ENCODE measurements at places on chromosomes 3 and 15.

GRCh38 chr15:80483725-80484161 is 79.6 kb downstream of the ARNT2 start:
- no peak for DNase-seq

- DNase-seq, result no peak
Measured at GRCh38 chr3:33957176-33957575, 158.7 kb downstream of the PDCD6IP start.

GRCh38 chr15:90234096-90234988 is at the start of gene GDPGP1:
TSS of gene GDPGP1 (plus strand) at chr15:90234209. CDS start at chr15:90240909, 6,700 bp downstream.
- DNase-seq, result no peak

- no peak for DNase-seq
Measured at GRCh38 chr15:49712846-49713450, 92.1 kb downstream of the DTWD1 start.

DNA sequence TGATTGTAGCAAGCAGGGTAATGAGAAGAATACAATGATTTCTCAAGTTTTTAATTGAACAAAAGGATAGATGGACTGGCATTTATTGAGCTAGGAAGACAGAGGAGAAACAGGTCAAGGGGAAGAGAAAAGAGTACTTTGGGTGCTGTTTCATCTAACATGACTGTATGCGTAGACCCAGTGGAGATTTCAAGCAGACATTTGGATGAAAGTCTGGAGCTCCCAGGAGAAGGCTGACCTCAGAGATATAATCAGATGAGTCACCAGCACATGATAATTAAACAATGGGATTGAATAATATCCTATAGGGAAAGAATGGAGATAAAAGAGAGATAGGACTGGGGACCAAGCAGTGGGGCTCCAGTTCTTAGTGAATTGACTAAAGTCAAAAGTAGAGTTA is 194.9 kb downstream of the ARRDC4 start:
- DNase-seq, result no peak

DNA sequence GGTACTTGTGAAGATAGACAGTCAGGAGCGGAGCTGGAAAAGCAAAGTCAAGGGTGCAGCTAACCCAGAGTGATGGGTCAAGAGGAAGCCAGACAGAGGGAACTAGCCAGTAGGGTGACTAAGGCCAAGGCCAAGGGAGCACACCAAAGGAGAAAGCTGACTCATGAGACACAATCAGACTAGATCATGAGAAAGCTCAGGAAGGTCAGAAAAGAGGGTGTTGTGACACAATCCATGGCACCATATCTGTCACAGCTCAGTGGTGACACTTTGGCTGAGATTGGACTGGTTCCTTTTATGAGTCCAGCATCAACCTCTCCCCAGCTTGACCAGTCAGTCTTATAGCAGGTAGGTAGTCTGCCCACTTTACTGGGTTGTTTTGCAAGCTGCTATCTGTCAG is 22.2 kb downstream of the P2RY1 start:
- peak; percentile 50 for DNase-seq

GRCh38 chr3:40851836-40852235 is 327.1 kb downstream of the ZNF621 start:
- no peak for DNase-seq

DNA sequence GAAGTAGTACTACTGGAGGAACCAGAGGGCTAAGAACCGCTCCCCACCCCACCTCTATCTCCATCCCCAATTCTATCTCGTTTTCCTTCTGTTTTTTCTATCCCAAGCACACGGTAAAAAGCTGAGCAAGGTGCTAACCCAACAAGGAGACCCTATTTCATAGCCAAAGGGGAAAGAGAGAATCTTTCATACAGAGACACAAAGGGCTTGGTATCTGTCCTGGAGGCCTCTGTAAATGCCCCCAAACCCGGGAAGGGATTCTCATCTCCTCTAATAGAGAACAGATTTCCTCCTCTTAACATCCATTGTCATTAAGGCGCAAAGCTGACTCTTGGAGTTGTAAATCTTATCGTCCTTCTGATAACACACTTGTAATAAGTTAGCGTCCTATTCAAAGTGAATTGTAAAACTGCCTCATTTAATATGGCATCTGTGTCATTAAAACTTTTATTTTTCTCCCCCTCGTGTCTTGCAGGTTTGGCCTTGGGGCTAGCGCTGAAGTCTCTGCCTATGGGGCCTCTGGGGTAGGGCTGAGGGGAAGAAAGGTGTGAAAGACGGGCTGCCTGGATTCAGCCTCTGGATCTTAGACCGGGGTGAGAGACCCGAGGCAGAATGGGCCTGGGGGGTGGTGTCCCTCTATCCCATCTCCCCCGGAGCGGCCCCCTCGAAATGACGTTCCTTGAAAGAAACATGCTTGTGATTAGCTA is 12.1 kb downstream of the NR2F2 start:
- no peak for DNase-seq

GRCh38 chr3:187498211-187498724 is 130.1 kb downstream of the RTP4 start:
- DNase-seq, result no peak

DNA sequence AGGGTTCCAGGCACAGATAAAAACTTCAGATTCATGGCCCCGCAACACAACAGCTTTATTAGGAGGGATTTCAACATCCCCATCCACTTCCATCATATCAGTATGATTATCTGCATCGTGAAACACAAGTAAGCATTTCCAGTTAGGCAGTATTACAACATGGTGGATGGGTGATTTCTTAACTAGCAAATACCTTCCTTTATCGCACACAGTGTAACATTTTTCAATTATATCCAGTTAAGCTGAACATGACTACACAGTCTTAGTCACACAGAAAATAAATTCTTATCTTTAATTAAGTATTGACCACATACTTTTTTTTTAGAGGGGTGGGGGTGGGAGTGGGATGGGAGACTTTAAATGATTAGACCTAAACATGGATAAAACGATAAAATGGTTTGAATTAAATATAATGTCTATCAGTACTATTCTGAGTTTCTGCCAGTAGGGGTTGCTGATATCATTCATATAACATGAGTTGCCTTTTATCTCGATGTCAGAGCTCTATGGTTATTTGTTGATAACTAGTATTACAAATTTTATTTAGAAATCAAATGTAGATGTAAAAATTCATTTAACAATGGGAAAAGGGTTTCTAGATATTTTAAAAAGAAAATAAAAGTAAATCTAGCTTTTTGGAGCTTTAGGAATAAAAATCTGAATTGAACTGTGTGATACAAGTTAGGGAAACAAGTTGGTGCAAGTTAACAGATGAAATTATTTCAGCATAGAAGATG is 146.6 kb downstream of the TBL1XR1 start:
- DNase-seq, result no peak

- DNase-seq, result no peak
Measured at GRCh38 chr15:58179206-58179605, 41.0 kb downstream of the AQP9 start.

DNA sequence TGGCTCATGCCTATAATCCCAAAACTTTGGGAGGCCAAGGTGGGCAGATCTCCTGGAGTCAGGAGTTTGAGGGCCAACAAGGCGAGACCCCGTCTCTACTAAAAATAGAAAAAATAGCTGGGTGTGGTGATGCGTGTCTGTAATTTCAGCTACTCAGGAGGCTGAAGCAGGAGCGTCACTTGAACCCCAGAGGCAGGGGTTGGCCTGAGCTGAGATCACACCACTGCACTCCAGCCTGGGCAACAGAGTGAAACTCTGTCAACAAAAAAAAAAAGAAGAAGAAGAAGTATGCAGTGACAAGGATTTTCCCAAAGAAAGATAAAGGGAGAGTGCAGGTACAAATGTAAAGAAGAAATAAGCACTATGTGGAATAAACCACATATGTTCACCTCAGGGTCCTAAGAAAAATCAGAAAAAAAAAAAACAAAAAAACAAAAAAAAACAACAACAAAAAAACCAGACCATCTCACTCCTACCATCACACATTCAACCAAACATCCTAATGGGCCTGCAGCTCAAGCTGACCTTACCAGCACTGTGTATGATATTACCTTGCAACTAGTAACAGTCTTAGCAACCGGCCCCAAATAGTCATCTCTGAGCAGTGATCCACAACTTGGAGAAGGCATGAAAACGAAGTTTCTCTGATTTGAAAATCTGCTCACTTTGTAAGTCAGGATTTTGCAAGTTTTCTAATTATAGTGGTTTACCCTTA is 296.7 kb upstream of the PROK2 start:
- DNase-seq, result peak; percentile 34

DNA sequence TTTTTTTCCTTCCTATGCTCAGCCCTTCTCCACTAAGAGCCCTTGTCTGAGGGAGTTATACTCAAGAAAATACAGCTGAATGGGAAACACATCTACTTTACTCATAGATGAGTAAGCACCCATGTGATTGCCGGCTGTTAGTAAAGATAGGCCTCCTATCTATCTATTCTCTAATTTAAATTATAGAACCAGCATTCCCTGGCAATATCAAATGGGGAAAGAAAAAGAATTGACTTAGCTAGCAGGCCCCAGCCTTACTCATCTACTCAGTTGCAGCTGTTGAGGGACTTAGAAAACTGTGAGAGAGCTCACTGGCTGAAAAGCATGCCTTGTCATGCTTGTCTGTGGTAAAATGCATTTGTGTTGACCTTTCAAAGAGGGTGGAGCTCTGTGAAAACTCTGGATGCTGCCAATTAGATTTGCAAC is 116.9 kb upstream of the LRRFIP2 start:
- no peak for DNase-seq

DNA sequence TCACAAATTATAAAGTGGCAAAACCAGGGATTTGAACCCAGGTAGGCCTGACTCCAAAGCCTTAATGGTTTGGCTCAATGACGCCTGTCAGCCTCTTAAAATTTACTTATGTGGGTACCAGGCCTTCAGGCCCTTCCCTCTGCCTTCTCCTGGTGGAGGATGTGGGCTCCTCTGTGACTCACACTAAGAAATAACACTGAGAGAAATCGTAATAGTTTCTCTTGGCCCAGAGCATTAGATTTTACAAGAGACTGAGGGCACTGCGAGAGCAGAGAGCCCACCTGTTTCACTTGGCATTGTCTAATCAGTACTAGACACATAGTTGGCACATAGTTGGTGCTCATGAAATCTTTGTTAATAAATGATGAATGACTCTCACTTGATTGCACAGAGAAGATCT is 505.2 kb downstream of the SHQ1 start:
- DNase-seq, result no peak

DNA sequence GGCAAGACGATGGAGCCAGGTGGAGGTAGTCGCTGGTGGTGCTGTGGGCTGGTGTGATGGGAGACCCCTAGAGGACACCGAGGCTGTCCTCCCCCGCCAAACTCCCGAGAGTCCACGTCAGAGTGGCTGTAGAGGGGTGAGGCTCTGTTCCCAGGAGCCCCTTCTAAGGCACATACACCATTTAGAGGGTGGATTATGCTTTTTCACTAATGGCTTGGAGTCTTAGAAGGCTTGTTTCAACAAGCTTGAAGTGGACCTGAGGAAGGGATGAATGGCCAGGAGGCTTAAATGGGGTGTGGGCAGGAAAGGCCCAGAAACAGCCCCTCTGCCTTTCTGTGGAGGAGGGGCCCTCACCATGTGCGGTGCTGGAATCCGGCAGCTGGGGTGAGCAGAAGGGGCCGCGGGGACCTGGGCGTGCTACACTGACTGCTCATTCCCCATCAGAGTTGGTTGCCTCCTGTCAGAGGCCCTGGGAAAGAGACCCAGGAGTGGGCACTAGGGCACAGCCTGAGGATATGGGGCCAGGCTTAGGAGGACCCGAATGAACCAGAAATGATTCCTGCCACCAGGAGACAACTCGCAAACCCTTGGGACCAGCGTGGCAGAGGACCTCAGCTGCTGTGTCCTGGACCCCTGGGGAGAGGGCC is 66.2 kb downstream of the FEM1B start:
- no peak for DNase-seq

GRCh38 chr3:100993309-100993708 is at the start of gene ABI3BP:
TSS of gene ABI3BP (minus strand) at chr3:100993421. CDS start at chr3:100993384, 37 bp downstream.
- no peak for DNase-seq

- DNase-seq, result no peak
Measured at GRCh38 chr15:78950343-78950742, 5.5 kb upstream of the CTSH start.

DNA sequence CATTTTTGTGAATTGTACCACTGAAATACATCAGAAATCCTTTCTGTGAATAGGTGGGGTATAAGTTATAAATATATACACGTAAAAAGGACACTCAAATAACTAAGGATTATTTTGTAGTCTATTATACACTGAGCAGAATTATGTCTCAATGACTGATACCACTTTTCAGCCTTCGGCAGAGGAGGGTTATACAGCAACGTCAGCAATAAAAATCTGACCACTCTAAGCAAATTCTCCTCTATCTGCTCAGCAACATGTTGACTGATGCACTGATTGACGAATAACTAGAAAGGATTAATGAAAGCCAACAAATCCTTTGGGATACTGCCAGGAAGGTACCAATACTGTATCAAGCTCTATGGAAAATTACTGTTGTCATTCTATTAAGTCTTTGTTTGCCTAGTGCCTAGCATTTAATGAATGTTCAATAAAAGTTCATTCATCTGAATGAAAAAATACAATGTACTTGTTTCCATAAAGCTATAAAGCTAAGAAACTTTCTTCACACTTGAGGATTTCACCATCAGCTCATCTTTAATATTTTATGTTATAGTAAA is 5.2 kb downstream of the ARPP19 start:
- DNase-seq, result no peak

Measured in CD4-positive, alpha-beta T cell treated with Interleukin-1 beta for 1 hour (primary cell).